D341Med (cell line): ENCODE measurements at places on chromosomes 1 and 21.

- no peak for DNase-seq
Measured at GRCh38 chr1:230215031-230215430, 148.0 kb downstream of the GALNT2 start.

GRCh38 chr1:179168536-179168935 is 60.9 kb downstream of the ABL2 start:
- DNase-seq = no peak

DNA sequence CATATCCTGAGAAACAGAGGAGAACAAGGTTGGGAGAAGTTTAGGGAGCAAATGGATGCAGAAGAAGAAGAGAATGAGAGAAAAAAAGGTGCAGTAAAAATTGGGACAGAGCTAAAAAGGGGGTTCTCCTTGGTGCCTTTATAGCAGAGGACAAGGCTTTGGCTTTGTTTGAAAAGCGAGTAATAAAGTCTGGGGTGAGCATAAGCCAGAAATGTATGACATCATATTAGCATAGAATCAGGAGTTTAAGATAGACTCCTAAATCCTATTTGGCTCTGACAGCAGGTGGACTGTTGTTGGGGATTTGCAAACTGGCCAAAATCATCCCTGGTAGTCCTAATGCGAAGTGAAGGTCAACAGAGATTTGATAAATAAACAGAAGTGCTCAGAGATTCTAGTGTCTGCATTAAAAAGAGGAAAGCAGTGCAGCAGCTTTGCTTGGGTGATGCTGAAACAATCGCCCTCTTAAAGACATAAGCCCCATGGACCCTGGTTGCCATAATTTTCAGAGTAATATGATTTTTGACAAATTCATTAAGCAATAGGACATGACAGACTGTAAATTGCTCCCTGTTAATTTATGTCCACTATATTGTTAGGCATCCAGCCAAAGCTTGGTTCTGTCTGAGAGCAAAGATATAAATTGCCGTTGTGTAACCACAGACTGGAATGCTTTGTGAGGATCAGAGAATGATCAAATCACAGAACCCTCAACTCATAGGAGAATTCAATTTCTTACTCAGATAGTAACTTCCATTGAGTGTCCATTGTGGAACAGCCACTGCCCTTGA is 385.0 kb upstream of the NFIA start:
- no peak for DNase-seq

- no peak for DNase-seq
Measured at GRCh38 chr1:190563230-190563629, 85.6 kb upstream of the BRINP3 start.

DNA sequence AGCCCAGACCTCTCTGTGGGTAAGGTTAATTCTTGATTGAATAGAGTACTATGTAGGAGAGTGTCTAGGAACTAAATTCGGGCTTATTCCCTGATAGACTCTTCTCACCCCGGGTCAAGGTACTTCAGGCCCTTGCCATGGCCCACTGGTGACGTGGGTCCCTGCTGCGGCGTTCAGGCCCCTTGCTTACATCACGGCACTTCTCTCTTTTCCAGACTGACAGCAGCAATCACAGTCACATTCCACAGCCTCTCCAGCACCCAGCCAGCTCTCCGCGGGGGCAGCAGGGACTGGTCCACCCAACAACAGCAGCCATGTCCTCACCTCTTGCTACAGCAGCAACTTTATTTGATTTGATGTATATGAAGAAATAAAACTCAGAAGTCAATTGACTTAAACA is 401.2 kb upstream of the VAMP3 start:
- DNase-seq = no peak

- DNase-seq = no peak
Measured at GRCh38 chr1:176379626-176380339, 83.2 kb upstream of the PAPPA2 start.

GRCh38 chr21:45317398-45318145 is 29.9 kb upstream of the POFUT2 start:
- no peak for DNase-seq

GRCh38 chr21:35106246-35106835 is 57.2 kb upstream of the RUNX1 start:
- no peak for DNase-seq

GRCh38 chr1:199202331-199202730 is 563.5 kb downstream of the PTPRC start:
- no peak for DNase-seq

- no peak for DNase-seq
Measured at GRCh38 chr1:90400131-90400530, 317.0 kb downstream of the BARHL2 start.

DNA sequence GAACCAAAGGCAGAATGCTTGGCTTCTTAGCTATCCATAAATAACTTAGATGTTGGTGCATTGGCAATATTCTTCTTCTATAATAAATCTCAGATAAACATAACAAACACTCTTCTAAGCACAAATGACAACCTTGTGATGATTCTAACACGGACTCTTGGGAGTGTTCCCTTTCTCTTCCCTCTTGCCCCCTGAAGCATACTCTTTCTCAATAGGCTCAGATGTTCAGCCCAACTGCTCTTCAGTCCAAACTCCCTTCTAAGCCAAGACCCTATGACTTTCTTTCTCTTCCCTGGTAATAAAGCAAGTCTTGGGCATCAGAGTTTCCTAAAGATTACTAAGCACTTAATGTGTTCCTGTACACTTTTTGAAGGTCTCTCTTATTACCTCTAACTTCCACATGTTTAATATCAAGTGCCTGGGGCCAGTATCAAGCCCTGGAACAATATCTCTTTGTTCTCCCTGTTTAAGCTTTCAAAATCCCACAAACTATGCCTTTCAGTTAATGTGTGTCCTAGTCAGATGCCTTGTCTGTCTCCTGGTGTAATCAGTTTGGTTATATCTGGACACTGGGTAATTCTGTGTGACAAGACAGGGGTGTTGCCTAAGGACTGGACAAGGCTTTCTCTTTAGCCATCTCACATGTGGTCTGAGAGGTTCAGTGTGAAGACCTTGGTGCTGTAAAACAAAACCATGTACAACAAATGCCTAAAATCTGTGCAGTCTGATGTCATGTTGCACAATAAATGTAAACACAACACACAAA is 92.9 kb upstream of the IVNS1ABP start:
- DNase-seq = no peak

GRCh38 chr21:29721221-29721620 is 218.6 kb downstream of the GRIK1 start:
- no peak for DNase-seq

- DNase-seq = no peak
Measured at GRCh38 chr21:41098481-41099042, 69.4 kb upstream of the BACE2 start.

GRCh38 chr1:8538502-8538901 is 220.6 kb downstream of the SLC45A1 start:
- no peak for DNase-seq

GRCh38 chr1:12201352-12202189 is 28.3 kb upstream of the VPS13D start:
- no peak for DNase-seq

- no peak for DNase-seq
Measured at GRCh38 chr1:110135666-110136065, 14.6 kb upstream of the SLC6A17 start.

- DNase-seq = no peak
Measured at GRCh38 chr1:110434946-110435345, 16.0 kb upstream of the PROK1 start.

GRCh38 chr1:30952098-30952497 is 43.5 kb upstream of the SDC3 start:
- no peak for DNase-seq

- DNase-seq = no peak
Measured at GRCh38 chr1:165877940-165878556, 50.6 kb downstream of the UCK2 start.

DNA sequence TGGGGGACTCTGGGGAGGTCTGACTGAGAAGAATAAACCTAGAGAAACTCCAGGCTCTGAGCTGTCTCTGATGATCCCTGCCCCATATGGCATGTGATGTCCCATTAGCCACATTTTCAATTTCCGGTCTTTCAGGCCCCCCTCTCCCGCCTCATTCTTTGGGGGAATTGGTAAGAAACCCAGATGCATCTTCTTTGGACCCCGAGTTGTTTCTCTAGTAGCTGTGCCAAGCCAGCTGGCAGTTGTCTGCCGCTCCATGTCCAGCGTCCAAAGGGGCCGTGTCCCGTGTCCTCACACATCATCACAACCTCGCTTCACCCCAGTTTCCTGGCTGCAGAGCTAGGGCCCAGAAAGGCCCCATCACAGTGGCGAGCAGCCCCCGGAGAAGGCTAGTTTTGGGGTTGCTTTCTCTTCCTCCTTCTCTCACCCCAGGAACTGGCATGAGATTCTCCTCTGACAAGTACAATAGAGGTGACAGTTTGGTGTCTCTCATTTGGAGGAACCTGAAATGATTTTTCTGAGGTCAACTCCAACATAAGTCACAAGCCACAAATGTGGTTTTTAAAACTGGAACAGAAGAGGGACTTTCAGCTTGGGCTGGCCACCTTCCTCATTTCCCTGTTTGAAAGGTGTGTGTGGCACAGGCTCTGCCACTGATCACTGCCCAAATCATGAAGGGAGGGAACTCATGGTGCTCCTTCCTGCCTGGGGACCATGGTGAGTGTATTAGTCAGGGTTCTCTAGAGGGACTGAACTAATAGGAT is 6.4 kb upstream of the GPR157 start:
- DNase-seq = no peak

GRCh38 chr21:30408782-30409494 is 13.1 kb downstream of the KRTAP13-1 start:
- peak; percentile 52 for DNase-seq

GRCh38 chr1:33155877-33156538 is 25.8 kb downstream of the TRIM62 start:
- no peak for DNase-seq

DNA sequence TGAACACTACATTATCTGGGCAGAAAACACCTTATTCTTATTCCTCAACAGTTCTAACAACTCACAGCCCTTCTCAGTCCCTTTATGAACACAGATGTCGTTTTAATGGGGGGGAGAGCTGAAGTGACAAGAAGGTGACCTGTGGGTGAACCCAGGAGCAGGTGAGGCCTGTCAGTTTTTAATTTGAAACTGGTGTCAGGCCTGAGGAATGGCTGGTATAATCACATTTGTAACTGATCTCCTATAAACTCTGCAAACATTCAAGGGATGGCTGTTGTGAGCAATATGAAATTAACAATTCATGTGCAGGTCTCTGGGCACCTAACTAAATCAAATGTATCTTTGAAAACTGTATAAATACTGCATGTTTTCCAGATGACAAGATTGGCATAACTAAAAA is 362.1 kb upstream of the NR5A2 start:
- no peak for DNase-seq

GRCh38 chr1:17576519-17576853 is 37.0 kb downstream of the ARHGEF10L start:
- no peak for DNase-seq

DNA sequence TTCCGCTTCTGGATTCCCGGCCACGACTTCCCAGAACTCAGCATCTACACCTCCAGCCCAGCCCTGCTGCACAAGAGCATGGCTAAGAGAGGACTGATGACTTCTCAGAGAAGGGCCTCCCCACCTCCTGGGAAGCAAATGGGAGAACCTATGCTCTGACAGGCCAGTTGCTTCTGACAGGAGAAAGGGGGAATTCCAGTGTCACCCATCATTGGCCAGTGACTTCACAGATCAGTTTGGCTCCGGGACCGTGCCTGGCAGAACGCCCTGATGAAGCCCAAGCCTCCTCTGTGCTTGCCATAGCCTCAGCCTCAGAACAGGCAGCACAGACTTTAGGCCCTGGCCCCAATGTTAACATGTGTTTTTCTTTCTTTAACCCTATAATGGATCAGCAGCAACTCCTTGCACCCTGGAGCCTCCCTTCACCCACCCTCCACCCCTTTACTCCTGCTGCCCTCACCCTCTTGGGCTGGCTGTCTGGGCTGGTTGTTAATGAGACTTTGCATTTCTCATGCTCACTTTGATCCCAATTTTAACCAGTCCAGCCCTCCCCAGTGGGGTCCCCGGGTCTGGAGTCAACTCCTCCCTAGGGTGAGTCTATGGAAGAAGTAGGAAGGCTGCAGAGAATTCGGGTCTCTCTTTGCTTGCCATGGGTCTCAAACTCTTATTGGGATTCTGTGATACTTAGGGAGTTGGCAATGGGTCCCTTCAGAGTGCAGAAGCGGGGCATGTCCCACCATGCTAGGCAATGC is 42.7 kb upstream of the SLC30A1 start:
- no peak for DNase-seq

DNA sequence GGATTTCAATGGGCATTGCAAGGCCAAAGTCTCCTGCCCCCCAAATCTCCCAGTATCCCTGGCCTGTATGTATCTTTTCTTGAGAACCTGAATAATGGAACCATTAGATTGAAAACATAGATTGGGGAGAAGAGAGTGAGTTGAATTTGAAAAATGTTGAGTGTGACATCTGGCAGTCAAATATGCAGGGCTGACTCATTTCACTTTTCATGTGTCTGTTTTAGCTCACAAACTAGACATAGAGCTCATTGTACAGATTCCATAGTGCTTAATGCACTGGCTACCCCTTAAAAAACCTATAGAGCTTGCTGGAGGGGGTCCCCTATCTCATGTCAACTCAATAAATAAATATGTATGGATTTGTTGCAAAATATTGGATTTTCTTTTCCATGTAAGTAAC is 30.8 kb downstream of the DDR2 start:
- DNase-seq = no peak

DNA sequence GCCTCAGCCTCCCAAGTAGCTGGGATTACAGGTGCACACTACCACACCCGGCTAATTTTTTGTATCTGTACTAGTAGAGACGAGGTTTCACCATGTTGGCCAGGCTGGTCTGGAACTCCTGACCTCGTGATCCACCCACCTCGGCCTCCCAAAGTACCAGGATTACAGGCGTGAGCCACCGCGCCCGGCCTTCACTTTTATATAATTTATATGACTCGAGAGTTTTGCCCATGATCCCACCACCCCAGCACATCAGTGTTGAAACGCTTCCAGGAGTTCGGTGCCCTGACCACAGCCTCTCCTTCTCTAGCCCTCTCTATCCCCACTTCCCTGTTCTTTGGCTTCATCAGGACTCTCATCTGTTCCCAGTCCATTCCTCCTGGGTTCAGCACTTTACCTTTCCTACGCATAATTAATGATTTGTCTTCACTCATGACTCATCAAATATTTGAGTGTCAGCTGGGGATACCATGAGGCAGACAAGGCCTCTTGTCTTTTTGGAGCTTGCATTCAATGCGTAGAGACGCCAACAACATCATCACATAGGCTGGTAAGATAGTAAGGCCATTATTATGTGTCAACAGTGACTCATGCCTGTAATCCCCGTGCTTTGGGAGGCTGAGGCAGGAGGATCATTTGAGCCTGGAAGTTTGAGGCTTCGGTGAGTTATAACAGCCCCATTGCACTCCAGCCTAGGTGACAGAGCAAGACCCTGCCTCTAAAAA is 1.4 kb downstream of the PMF1 start:
- DNase-seq = no peak

- peak; percentile 84 for DNase-seq
Measured at GRCh38 chr1:182615468-182616129, 11.4 kb upstream of the RGS16 start.

DNA sequence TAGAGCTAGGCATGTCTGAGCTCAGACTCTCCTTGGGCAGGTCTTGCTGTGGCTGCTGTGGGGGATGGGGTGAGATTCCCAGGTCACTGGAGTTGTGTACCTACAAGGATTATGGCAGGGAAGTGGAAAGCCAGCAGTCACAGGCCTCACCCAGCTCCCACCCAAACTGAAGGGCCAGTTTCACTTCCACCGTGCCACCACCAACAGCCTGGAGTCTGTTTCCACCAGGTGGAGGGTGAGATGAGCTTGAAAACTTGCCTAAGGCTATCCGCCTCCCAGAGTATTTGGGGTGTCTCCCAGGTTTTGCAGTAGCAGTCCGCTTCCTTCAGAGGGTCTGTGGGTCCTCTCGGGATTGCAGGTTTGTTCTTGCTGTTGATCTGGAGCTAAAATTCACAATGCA is 327.7 kb downstream of the PTPRC start:
- DNase-seq = no peak

- DNase-seq = peak; percentile 93
Measured at GRCh38 chr1:182699393-182700350, 15.3 kb upstream of the RGS8 start.
